Activated T-cell treated with anti-CD3 and anti-CD28 coated beads, Interleukin-2, amount 50 U/mL, for 48 hours (primary cell): ENCODE measurements at places on chromosomes 6 and 20.

DNA sequence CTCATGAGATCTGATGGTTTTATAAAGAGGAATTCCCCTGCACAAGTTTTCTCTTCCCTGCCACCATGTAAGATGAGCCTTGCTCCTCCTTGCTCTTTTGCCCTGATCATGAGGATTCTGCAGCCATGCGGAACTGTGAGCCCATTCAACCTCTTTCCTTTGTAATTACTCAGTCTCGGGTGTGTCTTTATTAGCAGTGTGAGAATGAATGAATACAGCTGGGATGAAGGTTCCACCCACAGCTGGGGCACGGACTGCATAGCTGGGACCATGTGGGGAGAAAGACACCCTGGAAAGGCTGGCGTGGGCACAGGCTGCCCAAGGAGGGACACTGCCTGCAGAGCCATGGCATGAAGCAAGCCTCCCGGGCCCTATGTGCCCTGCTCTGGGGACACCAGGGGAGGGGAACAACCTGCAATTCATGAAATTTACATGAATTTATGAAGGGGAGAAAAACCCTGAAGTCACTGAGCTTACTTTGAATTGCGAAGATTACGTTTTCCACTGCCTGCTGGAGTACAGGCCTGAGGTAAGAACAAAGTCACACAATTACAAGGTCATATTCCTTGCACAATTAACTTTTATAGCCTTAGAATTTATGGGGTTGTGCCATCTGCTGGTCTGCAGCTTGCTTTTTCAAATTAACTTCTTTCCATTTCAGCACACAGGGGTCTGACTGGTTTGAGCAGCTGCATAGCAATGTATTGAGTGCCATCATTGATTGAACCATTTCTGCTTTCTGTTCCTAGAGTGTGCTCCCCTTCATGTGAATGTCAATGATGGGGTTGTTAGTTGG lies 46.2 kb downstream of the SLC22A1 start:
- no peak for DNase-seq

DNA sequence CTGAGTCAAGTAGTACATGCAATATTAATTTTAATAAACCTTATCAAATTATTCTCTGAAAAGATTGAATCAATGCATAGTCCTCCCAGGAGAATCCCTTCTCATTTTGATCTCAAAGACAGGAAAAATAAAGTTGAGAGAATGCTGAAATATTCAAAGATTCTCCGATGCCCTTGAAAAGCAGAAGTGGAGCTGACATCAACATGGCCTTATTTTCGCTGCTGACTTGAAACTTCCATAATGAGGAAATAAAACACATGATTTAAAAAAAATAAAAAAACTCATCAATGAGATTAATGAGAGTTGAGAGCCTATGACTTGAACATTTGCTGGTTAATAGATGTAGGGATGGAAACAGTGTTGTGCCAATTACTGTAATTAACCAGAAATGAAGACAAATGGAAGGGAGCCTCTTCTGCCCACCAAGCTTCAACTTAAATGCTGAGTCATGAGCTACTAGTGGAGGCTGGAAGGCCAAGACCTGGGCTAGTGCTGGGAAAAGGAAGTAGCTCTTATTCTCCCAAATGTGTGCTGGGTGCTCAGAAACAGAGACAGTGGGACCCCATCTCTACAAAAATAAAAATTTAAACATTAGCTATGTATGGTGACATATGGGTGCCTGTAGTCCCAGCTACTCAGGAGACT lies 139.9 kb downstream of the BFSP1 start:
- DNase-seq, result no peak

DNA sequence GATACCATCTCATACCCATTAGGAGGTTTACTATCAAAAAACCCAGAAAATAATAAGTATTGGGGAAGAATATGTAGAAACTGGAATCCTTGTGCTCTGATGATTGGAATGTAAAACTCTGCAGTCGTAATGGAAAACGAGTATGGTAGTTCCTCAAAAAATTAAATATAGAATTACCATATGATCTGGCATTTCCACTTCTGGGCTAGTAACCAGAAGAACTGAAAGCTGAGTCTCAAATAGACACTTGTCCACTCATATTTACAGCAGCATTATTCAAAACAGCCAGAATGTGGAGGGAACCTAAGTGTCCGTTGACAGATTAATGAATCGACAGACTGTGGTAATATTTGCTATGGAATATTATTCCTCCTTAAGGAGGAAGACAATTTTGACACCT lies 44.3 kb downstream of the FOXC1 start:
- no peak for DNase-seq

GRCh38 chr6:70518723-70519122 lies 48.0 kb upstream of the SDHAF4 start:
- no peak for DNase-seq

- peak; percentile 46 for DNase-seq
Observed at GRCh38 chr20:10427060-10427692, 6.8 kb downstream of the MKKS start.

DNA sequence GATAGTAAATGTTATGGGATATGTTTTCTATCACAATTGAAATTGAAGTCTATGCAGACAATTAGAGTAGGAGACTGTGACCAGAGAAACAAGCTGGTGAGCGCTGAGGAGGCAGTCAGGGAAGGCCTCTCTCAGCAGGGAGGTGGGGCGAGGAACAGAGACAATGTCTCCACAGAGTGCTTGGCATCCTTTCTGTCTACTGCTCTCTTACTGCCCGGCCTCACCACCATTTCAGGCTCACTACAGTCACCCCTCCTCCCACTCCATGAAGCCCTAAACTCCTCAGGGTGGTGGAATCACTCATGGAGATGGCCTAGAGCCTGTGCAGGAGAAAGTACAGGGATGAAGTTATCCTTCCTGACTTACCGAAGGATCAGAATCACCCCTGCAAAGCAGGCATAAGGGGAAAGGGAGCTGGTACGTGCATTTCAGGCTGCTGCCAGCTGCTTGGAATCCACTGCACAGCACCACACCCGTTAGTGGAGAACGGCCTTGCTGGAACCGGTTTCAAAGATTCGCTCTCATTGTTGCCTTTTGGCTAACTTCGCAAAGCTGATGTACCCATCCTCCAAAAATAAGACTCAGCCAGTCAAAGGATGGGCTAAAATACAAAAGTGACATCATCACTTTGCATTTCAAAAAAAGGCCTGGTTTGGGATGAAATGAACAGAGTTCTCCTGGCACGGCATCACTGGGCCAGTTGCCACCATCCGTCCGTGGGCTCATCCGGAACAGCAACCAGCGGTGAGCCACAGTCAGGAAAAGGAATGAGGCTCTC lies 67.3 kb downstream of the SLC22A23 start:
- no peak for DNase-seq

DNA sequence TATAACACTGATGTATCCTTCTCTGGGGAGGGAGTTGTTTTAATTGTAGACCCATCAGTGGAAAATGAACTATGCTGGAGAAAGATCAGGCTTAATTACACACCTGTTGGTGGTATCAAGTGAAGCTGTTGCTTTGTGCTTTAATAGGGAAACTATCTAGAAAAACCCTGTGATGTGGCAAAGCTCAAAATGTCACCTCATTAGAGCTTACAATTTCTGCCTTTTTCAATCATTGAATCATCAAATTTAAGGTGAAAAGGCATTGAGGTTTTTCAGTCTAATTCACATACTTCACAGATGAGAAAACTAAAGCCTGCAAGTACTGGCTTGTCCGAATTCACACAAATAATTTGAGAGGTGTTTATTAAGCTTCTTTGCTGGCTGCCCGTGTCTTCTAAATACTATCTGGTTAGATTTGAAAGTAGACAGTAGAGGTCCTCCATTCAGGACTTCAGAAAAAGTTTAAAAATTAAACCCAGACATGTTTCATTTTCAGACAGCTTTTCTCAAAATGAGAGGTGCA lies 143.3 kb upstream of the MAP3K7 start:
- no peak for DNase-seq

DNA sequence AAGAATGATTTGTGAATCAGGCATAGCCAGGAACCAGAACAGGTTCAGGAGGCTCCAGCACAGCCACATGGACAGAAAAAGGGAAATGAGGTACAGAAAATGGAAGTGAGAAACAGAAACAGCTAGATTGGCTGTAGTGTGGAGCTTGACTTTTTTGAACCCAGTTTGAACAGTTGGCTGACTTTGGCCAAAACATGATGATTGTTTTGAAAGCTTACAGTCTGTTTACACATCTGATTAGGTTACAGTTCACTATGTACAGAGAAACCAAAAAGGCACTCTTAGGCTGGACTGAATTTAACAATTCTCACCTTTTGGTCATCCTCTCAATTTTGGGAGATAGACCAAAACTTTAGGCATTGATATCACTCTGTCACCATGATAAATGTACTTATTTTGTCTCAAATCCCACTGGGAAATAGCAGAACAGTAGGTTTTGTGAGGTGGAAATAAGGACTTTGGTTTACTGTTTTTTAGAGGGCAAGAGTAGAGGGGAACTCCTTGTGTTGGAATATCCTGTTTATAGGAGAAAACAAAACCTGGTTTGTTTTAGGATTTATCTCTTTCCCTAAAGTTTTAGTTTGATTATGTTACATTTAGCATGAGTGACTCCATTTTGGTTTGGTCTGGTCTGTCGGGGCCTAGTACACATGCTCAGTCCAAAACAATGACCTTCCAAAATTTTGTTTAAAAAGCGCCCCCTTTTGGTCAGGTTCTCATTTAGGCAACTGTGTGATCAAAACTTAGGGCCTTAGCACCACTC lies 123.1 kb downstream of the OLIG3 start:
- no peak for DNase-seq

DNA sequence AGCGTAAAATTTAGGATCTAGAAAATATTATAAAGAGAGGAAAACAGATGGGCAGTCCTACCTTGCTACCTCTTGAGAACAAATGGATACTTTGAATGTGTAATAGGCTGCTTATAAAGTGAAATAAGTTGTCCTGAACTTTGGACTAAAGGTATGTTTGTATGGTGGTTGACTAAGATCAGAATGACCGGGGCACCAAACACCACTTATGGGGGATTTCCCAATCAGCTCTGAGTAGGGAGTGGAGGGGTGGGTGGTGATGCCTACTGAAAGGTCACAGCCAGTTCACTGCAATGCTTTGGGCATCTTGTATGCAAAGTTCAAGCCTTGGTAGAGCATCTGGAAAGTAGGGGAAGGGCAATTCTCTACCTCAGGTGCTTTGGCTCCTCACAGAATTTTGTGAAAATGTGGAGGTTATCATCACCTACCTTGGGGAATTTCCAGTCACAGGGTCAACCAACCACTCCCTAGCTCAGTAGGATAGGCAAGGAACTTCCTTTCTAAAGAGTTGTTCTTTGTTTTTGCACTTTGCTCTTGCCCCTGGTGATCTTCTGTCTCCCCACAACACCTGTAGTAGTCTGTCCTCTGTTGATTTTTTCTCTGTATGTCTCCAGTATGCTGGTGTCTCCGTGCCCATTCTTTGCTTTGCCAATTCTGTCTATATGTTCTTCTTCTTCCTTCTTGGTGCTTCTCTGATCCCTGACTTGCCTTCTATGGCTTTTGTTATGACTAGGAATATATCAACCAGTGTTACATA lies at the start of gene TRIM31:
Gene TRIM31 (minus strand): TSS at position 88 of the 757 bp plus-strand sequence. CDS start 285 bp downstream, outside the sequence.
- no peak for DNase-seq

- no peak for DNase-seq
Observed at GRCh38 chr20:61170496-61171320, 81.4 kb upstream of the CDH4 start.

DNA sequence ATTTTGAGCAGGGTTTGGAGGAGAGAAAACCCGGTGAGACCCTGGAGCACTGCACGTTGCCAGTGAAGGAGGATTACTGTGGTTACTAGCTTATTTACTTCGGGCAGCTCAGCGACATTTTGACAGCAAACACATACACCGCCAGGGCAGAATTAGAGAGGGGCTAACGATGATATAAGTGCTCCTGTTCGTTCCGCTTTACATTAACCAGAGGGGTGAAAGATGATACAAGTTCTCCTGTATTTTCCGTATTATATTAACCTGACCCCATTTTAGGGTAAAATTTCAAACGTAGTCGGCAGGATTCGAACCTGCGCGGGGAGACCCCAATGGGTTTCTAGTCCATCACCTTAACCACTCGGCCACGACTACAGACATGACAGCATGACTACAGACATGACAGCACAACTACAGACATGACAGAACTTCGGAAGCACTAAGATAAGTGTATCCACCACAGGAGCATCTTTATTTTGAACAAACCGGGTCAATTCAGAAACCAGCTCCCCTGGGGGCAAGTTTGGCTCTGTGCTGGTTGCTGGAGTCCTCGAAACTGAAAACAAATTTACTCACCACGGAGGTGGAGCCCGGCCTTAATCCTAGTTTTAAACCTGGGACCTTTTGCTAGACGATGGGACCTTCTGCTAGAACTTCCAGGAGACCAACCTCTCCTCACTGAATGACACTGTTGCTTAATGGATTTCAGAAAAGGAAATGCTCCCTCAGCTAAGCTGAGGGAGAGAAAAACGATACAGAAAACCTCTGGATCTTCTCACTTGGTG lies 80.4 kb upstream of the ZNF184 start:
- DNase-seq, result peak; percentile 81

- DNase-seq, result no peak
Observed at GRCh38 chr20:35150846-35151579, 3.9 kb upstream of the EDEM2 start.

GRCh38 chr6:80165143-80165542 lies 58.7 kb downstream of the BCKDHB start:
- peak; percentile 40 for DNase-seq

GRCh38 chr20:32091888-32092346 lies 17.6 kb upstream of the TM9SF4 start:
- DNase-seq, result peak; percentile 87

- no peak for DNase-seq
Observed at GRCh38 chr6:6390849-6391602, 70.6 kb upstream of the F13A1 start.

- no peak for DNase-seq
Observed at GRCh38 chr6:118649918-118650581, 1.3 kb downstream of the CEP85L start.

- no peak for DNase-seq
Observed at GRCh38 chr6:158758451-158758860, 60.7 kb downstream of the EZR start.

DNA sequence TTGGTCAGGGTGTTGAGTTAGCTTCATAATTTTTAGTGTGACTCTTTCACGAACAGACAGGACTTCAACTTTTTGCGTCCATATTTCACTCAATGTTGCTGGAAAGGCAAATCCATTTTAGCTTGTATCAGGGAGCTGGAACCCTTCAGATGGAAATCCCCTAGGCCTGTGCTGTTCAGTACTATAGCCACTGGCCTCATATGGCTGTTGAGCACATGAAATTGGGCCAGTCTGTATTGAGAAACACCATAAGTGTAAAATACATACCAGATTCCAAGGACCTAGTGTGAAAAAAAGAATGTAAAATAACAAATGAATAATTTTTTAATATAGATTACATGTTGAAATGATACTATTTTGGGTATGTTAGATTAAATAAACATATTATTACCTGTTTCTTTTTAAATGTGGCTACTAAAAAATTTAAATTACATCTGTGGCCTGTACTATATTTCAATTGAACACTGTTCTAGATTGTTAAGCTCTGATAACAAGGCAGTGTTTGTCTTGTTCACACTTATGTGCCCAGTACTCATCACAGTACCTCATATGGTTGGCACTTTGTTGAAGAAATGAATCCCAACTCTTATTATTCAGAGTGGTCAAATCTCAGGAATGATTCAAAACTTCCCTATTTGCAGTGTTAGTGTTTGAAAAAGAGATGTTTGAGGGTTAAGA lies 34.3 kb downstream of the CTNNBL1 start:
- no peak for DNase-seq

- no peak for DNase-seq
Observed at GRCh38 chr6:18506382-18507017, 119.3 kb downstream of the RNF144B start.

GRCh38 chr20:3923818-3924217 lies 34.6 kb downstream of the PANK2 start:
- DNase-seq, result no peak

GRCh38 chr6:165034271-165034741 lies 275.1 kb downstream of the C6orf118 start:
- DNase-seq, result no peak
